Amniotic stem cell (primary cell): ENCODE measurements at places on chromosomes 5 and 9.
A peak's percentile ranks its signal among the peaks of the same experiment; 100 is the strongest.

DNA sequence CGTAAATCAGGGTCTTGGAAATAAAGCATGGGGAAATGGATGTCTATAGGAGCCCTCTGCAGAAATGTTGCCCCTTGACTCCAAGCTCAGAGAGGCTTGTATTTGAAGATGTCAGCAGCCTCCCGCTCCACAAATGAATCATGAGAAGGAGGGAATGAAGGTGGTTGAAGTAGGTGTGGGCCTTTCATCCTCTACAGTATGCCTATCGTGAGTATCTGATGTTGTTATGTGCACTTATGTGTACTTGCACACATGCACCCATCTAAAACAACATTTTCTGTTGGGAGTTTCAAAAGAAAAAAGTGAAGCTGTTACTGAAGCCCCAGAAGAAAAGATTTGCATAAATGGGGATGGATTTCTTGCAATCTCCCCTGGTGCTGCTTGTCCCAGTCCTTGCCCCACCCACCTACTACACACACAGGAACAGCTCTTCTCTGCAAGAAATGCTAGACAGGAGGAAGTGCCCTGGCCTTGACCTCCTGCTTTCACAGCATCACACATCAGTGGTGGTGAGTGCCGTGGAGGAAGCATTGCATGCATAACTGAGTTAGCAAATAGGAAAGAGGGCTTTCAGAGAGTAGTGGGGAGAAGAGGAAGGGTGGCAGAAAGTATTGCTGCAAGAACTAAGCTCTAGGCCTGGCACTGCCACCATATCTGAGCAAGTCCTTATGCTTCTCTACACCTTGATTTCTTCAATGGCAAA lies 156.1 kb downstream of the SNX18 start:
- DNase-seq = no peak

DNA sequence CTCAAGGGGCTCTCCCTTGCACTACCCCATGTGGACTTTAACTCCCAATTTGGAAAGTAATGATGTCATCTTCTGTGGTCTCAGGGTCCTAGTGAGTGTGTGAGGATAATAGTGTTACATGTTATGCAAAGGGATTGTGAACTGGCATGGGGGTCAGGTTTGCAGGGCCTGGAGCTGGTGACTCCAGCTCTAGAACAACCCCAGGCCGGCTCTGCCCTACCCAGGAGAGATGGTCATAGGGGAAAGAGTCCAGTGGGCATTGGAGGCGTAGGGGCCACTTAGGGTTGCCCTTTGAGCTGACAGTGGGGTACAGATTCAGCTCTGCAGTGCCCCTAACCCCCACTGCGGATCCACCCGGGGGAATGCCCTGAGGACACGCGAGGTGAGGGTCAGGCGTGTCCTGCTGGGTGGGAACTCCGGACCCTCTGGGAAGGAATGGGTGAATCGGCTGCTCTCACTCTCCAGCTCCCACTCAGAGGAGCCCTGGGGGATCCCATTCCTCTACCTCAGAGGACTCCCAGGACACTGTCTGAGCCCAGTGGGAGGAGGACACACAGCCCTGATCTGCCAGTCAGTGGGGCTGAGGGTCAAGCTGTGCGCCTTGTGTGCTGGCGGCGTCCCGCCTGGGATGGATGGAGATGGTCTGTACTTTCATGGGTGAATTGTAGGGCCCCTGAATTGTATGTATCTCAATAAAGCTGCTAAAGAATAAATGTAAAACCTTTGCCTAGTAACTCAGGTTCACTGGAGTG lies 2.5 kb upstream of the NKD2 start:
- DNase-seq = no peak

DNA sequence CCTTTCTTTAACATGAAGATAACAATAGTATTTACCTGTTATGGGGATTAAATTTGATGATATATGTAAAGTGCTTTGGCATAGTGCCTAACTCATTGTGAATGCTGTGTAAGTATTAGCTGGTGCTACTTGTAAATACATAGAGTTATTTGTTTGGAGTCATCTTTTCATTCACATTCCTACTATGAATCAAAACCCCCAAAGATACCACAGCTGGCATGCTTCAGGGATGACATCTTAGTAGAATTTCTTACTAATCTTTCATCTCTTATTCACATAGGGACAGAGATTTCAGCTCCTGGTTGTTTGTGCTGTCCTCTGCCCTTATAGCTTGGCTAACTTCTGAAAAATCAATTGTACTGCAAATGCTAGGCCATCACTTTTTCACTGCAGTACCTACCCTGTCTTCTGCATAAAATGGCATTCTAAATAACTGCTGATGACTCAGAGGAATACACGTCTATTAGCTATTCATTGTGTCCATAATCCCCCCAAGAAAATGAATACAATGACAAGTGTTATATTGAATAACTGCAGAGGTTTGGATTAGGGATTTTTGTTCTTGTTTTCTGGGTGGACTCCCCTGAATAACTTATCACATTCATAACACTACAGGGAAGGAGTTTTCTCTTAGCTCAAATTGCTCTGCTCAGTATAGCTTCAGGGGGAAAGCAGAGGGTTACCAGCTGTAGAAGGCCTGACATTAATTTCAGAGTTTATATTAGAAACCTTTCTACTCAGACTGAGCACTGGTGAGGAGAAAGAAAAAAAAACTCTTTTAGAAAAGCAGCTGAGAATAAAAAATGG lies 192.2 kb upstream of the C9orf72 start:
- no peak for DNase-seq

- no peak for DNase-seq
Measured at GRCh38 chr9:27427272-27427643, 96.8 kb upstream of the IFNK start.

- no peak for DNase-seq
Measured at GRCh38 chr9:136974817-136975535, 2.3 kb upstream of the PTGDS start.

- peak; percentile 24 for DNase-seq
Measured at GRCh38 chr5:54889826-54890225, 95.6 kb downstream of the ESM1 start.

DNA sequence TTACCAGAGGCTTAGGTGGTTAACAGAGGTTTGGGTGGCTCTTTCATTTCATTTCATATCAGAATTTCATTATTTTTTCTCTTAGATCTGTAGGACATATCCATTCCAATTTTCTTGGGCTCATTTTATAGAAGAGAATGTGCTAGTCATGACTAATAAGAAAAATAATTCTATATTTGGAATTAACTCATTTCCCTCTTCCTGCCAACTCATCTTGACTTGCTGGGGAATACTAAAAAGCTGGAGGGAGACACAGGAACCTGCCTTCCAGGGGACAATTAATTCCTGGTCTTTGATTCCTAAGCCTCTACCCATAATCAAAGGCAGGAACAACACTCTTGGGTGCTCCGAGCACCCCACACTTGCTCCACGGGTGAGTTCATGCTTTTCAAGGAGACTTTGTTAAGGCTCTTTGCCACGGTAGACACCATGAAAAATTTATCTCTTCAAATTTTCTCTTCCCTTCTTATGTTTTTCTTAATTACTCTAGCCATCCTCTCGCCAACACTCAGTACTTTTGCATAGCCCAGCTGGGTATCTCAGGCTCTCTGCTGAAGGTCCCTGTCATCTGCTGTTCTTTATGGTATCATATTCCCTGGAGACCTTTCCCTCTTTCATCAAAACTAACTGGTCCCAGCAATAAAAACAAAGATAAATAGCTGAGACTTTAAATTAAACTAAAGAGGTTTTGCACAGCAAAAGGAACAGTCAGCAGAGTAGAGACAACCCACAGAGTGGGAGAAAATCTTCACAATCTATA lies 273.9 kb downstream of the NPR3 start:
- DNase-seq = no peak

GRCh38 chr9:76191493-76191892 lies 202.7 kb downstream of the RFK start:
- no peak for DNase-seq

GRCh38 chr5:149593370-149593769 lies 12.1 kb downstream of the ARHGEF37 start:
- no peak for DNase-seq
